SHP77 treated with DMSO at 0.1 percent for 48 hours (cell line): ENCODE measurements at places on chromosomes 2 and 18.

DNA sequence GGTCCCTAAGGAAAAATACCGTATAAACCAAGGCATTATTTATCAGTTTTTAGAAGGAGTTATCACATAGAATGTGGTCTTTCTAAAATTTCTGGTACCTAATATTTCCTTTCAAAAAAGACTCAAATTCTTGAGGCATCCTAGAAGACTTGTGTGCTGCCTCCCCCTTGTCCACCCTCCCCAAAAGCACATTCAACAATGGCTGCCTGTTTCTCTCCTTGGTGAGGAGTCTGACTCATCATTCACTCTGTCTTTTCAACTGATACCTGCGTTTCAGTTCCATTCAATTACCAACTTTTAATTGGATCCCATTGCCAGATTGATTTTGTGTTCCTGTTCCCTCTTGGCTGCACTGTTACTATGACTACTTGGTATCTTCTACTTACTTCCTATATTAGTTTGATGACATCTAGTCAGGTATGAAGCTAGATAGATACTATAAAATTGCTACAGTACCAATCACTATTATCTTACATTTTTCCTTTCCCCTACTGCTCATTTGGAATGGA, 72.9 kb downstream of the XRCC5 start:
- DNase-seq = no peak

- no peak for DNase-seq
Measured at GRCh38 chr2:158297606-158298005, 158.9 kb downstream of the CCDC148 start.

DNA sequence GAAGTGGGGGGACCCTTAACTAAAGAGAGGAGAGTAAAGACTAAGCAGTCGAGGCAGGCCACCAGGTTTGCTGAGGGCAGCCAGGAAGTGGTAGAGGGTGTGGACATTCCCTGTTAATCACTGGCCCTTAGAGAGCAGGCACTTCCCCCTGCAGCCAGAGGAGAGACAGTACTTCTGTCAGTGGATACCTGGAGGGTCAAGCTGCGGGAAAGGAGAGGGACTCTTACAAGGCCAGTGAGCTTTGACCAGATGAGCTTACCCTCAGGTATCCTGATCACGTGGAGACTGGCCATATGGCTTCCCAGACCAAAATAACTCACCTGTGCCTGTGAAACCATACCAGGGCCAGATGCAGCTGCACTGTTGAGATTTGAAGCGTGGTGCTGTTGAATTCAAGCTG, 28.6 kb downstream of the ITGA6 start:
- no peak for DNase-seq

GRCh38 chr2:165924946-165925345, 28.6 kb downstream of the TTC21B start:
- DNase-seq = no peak

- no peak for DNase-seq
Measured at GRCh38 chr2:163191372-163191771, 352.8 kb upstream of the KCNH7 start.

DNA sequence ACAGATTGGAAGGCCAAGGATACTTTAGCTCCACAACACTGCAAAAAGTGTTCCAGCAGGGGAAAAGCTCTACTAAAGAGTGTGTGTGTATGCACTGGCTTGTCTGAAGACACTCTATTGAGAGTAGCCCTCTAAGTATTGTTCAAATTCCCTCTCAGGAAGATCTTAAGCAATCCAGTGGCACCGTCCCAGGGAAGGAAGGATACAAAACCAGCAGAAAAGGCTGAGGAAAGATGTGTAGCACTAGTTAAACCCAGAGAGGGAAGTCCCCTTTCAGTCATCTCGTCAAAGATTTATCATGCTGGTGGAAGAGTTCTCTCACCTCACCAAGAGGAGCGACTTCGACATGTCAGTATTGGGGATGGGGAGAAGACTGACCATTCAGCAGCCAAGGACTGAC, 50.5 kb downstream of the DHRS9 start:
- DNase-seq = no peak

GRCh38 chr2:43127208-43127940, 99.0 kb downstream of the ZFP36L2 start:
- no peak for DNase-seq

GRCh38 chr2:27184115-27184514, 27.7 kb upstream of the ATRAID start:
- no peak for DNase-seq
